ENCODE measurements at places on chromosomes 2 and 18. TPM values are rescaled to one million over a fixed set of nuclear protein-coding genes. Genes with fewer than 3 reads are reported as not detected.

RAD51AP2 gene
- total RNA-seq: not detected

CROCC2 gene
- 0.41 TPM for total RNA-seq

DCC gene
- total RNA-seq: 0.09 TPM

TNFRSF11A gene
- 0.08 TPM for total RNA-seq

SERPINB11 gene
- not detected for total RNA-seq
